ENCODE measurements at places on chromosomes 6 and 20. TPM values are rescaled to one million over a fixed set of nuclear protein-coding genes. Genes with fewer than 3 reads are reported as not detected.
A peak's percentile ranks its signal among the peaks of the same experiment; 100 is the strongest.

- H3K36me3 ChIP-seq: no peaks in the 10 kb centered on the region
- H3K4me1 ChIP-seq: no peaks in the 10 kb centered on the region
- H3K27me3 ChIP-seq: no peaks in the 10 kb centered on the region
- H3K4me3 ChIP-seq: no peak overlapping the region
- no peak for DNase-seq
These were observed 5.4 kb upstream of the MAPK13 start for GRCh38 chr6:36124881-36125280.

Gene SAMD3
- total RNA-seq: 3.5 TPM

- H3K4me1 ChIP-seq: peaks cover 8% of the 10 kb centered on the region
These were observed 6.8 kb downstream of the MAPK14 start for GRCh38 chr6:36034441-36034840.

DNA sequence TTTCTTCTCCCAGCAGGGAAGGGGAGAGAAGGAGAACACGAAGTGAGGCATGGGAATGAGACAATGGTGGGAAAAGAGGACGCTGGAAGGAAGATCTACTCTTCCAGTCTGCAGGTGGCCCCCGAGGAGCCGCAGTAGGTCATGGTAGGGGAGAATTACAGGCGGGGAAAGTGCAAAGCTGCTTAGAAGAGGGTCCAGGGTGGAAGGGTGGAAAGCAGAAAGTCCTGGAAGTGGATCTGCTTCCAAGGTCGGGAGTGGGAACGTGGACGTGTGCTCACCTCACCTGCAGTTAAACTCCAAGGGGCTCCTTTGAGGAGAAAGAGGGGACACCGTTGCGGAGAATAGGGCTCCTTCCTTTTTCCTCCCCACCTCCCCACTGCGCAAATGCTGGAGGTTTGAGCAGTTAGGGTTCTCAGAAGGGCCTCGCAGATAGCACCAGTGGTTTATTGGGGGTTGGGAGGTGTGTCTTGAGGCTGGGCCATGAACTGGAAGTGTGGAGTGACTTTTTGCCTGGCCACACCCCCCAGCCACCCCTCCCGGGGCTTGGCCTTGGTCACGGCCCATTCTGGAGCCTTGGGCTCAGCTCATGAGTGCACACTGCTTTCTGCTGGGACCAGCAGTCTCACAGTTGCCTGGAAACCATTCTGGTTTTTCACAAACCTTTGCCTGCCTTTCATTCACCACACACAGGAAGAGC is 100.4 kb upstream of the MLN start:
- H3K4me1 ChIP-seq: peaks cover 21% of the 10 kb centered on the region
- no peak overlapping the region for H3K27ac ChIP-seq
- H3K36me3 ChIP-seq: no peaks in the 10 kb centered on the region
- DNase-seq: peak; percentile 60
- H3K27me3 ChIP-seq: no peaks in the 10 kb centered on the region
- H3K4me3 ChIP-seq: no peak overlapping the region

Gene SLPI
- total RNA-seq: 3,615 TPM

- no peaks in the 10 kb centered on the region for H3K4me1 ChIP-seq
- no peaks in the 10 kb centered on the region for H3K27me3 ChIP-seq
- no peak overlapping the region for H3K27ac ChIP-seq
- no peak overlapping the region for H3K4me3 ChIP-seq
- H3K36me3 ChIP-seq: no peaks in the 10 kb centered on the region
- DNase-seq: no peak
These were observed 769.1 kb downstream of the QKI start for GRCh38 chr6:164183556-164184123.

Gene GMEB2
- 13.4 TPM for total RNA-seq

- no peak for DNase-seq
- H3K4me3 ChIP-seq: no peak overlapping the region
- no peak overlapping the region for H3K27ac ChIP-seq
- no peaks in the 10 kb centered on the region for H3K27me3 ChIP-seq
- peaks cover 19% of the 10 kb centered on the region for H3K4me1 ChIP-seq
These were observed 22.3 kb upstream of the IER3 start for GRCh38 chr6:30766461-30767157.

GRCh38 chr20:24952376-24953208 is 3.5 kb downstream of the CST7 start:
- no peak for DNase-seq
- H3K27me3 ChIP-seq: no peaks in the 10 kb centered on the region
- no peak overlapping the region for H3K4me3 ChIP-seq
- H3K36me3 ChIP-seq: no peaks in the 10 kb centered on the region
- H3K27ac ChIP-seq: no peak overlapping the region

DNA sequence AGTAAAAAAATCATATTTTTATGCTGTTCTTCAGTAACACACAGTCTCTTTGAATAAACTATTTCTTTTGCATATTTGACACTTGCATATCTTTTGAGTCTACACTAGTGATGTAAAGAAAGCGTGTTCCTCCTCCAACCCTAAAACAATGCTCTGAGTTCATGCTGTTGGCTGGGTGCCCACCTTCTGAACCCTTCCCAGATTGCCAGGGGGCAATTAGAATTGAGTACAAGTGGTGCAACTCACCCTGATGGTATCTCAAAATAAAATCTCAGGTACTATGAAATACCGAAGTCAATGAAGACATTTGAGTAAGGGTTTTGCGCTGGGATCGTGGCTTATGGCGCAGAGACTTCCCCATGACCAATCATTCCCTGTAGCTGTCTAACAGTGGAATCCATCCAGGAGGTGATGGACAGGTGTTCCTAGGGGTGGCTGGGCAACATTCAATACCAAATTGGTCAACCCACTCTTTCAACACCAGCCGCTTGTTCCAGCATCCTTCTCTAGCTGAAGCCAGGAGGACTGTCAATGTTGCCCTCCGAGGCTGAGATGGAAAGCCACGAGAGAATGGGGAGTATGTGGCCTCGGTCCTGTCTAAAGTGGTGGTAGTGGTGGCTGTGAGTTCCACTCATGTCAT is 94.4 kb upstream of the ZNFX1 start:
- no peaks in the 10 kb centered on the region for H3K27me3 ChIP-seq
- no peaks in the 10 kb centered on the region for H3K4me1 ChIP-seq
- H3K27ac ChIP-seq: no peak overlapping the region
- no peak overlapping the region for H3K4me3 ChIP-seq

Gene HCRTR2
- total RNA-seq: not detected

- no peaks in the 10 kb centered on the region for H3K4me1 ChIP-seq
- H3K4me3 ChIP-seq: no peak overlapping the region
- H3K36me3 ChIP-seq: no peaks in the 10 kb centered on the region
- no peak overlapping the region for H3K27ac ChIP-seq
These were observed 109.8 kb upstream of the PTPRK start for GRCh38 chr6:128630213-128630612.

DNA sequence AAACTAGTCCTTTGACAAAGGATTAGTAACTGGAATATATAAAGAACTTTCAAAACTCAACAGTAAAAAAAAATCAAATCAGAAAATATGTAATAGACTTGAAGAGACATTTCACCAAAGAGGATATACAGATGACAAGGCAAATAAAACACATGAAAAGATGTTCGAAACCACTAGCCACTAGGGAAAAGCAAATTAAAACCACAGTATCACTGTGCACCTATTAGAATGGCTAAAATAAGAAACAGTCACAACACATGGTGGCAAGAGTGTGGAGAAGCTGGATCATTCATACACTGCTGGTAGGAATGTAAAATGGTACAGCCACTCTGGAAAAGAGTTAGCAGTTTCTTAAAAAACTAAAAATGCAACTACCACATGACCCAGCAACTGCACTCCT is 14.9 kb downstream of the ZBTB2 start:
- H3K27ac ChIP-seq: no peak overlapping the region
- H3K4me3 ChIP-seq: no peak overlapping the region
- H3K36me3 ChIP-seq: peaks cover 9% of the 10 kb centered on the region
- DNase-seq: no peak
- no peaks in the 10 kb centered on the region for H3K27me3 ChIP-seq
- no peaks in the 10 kb centered on the region for H3K4me1 ChIP-seq

Gene HTR1B
- total RNA-seq: 1.9 TPM

Gene RHAG
- total RNA-seq: not detected

DNA sequence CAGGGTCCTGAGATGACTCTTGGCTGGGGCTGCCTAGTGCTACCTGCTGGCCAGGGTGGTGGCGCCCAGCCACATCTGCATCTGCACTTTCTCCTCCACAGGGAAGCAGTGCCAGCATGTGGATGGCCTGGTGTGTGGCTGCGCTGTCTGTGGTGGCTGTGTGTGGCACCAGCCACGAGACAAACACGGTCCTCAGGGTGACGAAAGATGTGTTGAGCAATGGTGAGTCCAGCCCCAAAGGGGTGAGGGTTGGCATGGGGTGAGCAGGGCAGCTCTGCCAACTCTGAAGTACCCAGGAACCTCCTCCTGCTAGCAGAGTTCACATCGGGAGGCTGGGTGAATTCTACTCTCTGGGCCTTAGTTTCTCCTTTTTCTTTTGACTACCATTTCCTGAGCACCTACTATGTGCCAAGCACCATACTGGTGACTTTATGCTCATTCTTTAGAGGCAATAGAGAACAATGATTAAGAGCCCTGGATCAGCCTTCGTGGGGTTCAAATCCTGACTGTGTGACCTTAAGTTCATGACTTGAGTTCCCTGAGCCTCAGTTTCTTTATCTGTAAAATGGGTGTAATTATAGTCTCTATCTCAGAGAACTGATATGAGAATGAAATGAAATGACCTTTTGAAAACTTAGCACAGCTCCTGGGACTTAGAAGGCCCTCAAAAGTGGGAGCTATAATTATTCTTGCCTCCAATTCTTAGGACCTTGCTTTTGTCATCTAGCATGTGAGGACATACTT is 2.1 kb downstream of the BPIFB4 start:
- H3K27me3 ChIP-seq: no peaks in the 10 kb centered on the region
- H3K4me1 ChIP-seq: no peaks in the 10 kb centered on the region

DNA sequence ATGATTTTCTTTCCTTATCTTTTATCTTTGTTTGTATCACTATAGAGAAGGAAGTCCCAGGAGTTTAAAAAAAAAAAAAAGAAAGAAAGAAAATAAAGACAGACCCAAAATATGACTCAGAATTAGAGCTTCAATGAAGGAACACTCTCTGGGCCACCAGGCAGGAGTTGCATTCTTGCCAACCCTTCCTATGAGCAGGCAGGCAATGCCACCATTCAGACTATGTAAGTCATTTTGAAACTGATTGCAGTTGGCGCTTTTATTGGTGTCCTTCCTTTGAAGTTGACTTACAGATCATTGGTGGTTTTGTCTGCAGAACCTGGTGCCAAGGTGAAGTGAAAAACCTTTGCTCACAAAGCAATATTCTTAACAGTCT is 50.3 kb downstream of the MYB start:
- no peaks in the 10 kb centered on the region for H3K4me1 ChIP-seq
- DNase-seq: no peak
- no peaks in the 10 kb centered on the region for H3K27me3 ChIP-seq
- no peaks in the 10 kb centered on the region for H3K36me3 ChIP-seq
- H3K27ac ChIP-seq: no peak overlapping the region

Gene SLC39A7
- 83.3 TPM for total RNA-seq

DNA sequence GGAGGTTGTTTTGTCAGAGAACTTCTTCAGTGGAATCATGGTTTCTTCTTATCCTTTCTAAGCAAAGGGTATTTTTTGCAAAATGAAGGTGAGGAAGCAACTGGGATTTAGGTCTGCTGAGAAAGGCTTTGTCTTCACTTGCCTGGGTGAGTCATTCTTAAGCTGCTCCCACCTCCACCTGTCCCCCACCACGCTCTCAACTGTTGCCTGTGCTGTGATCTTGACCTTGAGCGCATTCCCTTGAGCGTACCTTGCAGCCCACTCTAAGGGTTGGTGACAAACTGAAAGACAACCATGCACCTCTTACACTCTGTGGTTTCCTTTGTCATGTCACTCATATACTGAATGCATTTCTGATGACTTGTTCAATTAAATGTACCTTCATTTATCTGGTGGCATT is 641.1 kb downstream of the RNF144B start:
- no peak overlapping the region for H3K27ac ChIP-seq
- no peaks in the 10 kb centered on the region for H3K4me1 ChIP-seq
- DNase-seq: no peak

GRCh38 chr6:71082033-71082650 is 125.3 kb upstream of the B3GAT2 start:
- no peaks in the 10 kb centered on the region for H3K36me3 ChIP-seq
- H3K27ac ChIP-seq: no peak overlapping the region
- no peaks in the 10 kb centered on the region for H3K27me3 ChIP-seq
- DNase-seq: peak; percentile 50
- H3K4me3 ChIP-seq: peak overlapping the region; percentile 58

Gene ANGPT4
- 0.57 TPM for total RNA-seq

DNA sequence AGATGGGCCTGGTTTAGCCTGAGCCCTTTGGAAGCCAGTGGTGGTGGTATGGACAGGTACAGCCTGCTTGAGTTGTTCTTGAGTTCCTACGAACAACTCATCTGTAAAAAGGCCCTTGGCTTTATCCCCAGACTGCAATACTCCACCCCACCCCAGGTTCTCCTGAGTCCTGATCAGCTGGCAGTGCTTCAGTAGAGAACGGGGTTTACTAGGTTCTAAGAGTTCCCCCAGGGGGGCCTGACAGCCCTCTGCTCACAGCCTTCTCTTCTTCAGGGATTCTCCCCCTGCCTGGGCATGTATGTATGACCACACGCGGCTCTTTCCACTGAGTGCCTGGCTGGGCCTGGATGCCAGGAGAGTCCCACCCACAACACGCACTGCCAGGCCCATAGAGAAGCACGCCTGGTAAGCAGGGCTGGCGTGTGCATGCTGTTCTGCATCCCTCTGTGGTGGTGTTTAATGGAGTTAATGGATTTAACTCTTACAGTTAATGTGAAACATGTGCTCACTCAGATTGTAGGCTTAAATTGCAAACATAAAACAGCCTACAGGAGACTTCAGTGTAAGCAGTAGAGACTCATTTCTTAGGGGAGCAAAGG is 44.3 kb upstream of the SLC4A11 start:
- no peak overlapping the region for H3K4me3 ChIP-seq
- no peak for DNase-seq
- no peaks in the 10 kb centered on the region for H3K4me1 ChIP-seq
- peaks cover 34% of the 10 kb centered on the region for H3K36me3 ChIP-seq
- no peak overlapping the region for H3K27ac ChIP-seq

DNA sequence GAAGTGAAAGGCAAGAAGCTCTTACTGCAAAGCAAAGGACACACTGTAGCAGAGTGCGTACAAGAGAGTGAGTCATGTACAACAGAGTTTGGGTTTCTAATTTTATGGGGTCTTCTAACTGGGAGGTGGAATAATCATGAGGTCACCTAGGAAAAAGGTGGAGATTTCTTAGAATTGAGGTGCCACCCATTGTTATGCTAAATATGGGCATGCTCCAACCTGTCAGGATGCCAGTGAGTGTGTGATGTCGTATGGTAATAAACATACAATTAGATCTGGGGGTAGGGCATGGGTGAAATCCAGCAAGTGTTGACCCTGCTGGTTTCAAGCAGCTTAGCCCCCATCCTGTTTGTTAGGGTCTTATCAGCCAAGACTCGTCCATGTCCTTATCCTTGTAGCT is 46.6 kb downstream of the OR2B6 start:
- H3K27me3 ChIP-seq: no peaks in the 10 kb centered on the region
- H3K27ac ChIP-seq: no peak overlapping the region
- no peaks in the 10 kb centered on the region for H3K36me3 ChIP-seq
- H3K4me3 ChIP-seq: no peak overlapping the region
- H3K4me1 ChIP-seq: no peaks in the 10 kb centered on the region

DNA sequence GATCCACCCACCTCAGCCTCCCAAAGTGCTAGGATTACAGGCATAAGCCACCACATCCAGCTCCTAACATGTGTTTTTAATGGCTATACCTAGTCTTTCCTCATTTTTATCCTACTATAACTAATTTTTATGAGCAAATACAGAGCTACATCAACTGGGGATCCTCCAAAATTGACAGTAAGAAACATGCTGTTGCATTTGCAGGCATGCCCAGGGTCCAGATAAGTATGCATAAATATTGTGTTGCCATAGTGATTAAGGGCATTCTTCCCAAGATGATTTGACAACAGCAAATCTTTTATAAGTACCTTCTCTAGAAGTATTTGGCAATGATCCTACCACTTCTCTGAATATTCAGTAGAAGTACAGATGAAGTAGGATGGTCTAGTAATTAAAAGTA is 41.9 kb upstream of the MOXD1 start:
- no peak for DNase-seq
- H3K36me3 ChIP-seq: no peaks in the 10 kb centered on the region
- no peaks in the 10 kb centered on the region for H3K27me3 ChIP-seq

Gene GPLD1
- total RNA-seq: 0.94 TPM

All from kidney (tissue), 22 donors.